ENCODE measurements at places on chromosomes 2 and 18.

DNA sequence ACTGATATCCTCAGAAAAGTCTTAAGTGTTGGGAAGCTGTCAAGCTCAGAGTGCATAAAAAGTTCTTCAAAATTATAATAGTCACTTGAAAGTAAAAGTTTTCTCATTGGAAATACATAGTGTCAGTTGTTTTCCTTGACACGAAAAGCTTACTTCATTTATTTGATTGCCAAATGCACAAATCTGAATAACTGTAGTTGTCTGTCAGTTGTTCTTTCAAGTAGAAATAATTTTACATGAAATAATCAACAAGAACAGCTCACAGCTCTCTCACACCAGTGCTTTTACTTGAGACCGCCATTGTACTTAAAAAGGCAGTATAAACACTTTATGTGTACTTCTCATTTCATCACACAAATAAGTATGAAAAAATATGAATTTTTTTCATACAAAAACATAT is 163.3 kb upstream of the NXPH2 start:
- no peak for DNase-seq

- peak; percentile 66 for DNase-seq
These were observed 633 bp downstream of the NABP1 start for GRCh38 chr2:191678437-191679100.

DNA sequence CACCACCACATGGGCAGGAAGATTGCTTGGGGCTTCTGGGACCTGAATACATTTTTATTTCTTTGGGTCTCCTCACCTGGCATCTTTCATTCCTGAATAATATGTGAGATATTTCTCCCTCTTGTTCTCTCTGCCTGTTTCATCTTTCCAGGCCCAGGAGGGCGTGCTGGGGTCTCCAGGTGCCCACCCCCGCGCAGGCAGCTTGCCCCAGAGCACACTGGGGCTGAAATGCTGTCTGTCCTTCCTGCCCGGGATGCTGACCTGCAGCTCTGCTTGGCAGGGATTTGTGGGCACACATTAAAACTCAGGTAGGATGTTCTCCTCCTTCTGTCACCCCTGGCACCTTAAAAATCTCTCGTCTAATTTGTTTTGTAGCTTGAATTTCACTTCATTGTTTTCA is 39.7 kb upstream of the TEX51 start:
- no peak for DNase-seq

DNA sequence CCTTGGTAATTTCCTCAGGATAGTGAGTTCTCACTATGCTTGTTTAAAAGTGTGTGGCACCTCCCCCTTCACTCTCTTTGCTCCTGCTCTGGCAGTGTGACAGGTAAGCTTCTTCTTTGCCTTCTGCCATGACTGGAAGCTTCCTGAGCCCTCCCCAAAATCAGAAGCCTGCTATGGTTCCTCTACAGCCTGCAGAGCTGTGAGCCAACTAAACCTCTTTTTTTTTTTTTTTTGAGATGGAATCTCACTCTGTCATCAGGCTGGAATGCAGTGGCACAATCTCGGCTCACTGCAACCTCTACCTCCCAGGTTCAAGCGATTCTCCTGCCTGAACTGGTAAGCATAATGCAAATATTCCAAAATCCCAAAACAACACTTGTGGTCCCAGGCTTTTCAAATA is 80.0 kb downstream of the SOWAHC start:
- DNase-seq, result no peak

GRCh38 chr18:75422341-75422910 is 5.1 kb downstream of the SMIM21 start:
- DNase-seq, result no peak

GRCh38 chr2:128084757-128085156 is 6.2 kb upstream of the UGGT1 start:
- DNase-seq, result no peak

DNA sequence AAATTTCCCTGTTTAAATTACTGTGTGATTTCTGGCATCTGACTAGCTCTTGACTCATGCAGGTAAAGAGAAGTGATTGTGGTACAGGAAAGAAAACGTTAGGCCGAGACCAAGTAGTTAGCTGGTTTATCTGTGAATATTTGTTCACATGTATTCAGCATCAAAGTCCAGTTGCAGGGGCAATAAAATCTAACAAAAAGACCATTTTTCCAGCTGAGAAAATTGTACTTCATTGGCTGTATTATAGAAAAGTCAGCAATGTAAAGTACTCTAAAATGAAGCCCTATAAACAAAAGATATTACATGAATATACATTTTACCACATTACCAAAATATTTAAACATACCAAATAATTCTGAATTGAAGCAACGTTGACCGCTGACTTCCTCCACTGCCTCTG is 88.3 kb downstream of the NBAS start:
- DNase-seq, result no peak

GRCh38 chr2:201880579-201880978 is 74.2 kb downstream of the CDK15 start:
- DNase-seq, result no peak

DNA sequence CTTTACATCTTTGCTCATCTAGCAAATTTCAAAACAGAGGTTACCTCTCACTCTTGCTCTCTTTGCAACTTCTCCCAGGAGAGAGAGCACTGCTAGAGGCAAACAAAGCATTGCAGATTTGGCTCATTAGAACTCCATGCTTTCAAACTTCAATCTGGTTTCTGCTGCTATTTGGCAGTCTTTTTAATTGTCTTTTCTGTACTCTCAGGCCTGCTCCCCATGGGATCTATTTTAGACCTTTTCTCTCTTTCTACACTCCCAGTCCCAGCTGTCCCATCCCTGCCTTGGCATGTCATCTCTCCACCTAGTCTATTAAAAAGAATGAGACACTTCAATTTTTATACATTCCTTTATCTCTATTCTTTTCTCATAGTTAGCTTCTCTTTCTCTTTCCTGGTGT is 15.2 kb downstream of the KCNJ3 start:
- no peak for DNase-seq

DNA sequence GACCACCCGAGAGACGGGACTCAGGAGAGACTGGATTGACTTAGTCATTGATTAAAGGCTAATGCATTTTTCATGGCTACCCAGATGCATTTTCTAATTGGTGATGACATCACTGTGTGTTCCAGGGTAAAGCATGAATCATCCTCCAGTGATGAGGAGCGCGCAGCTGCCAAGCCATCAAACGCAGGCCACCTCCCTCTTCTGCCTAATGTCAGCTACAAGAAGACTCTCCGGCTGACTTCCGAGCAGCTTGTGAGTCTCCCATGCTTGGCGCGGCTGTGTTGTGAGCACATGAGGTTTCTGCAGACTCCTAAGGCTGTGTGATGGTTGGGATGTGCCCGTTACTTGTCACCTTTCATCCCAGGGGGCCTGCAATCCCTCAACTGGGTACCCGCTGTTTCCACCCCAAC is 56.4 kb downstream of the LPIN1 start:
- DNase-seq, result no peak

DNA sequence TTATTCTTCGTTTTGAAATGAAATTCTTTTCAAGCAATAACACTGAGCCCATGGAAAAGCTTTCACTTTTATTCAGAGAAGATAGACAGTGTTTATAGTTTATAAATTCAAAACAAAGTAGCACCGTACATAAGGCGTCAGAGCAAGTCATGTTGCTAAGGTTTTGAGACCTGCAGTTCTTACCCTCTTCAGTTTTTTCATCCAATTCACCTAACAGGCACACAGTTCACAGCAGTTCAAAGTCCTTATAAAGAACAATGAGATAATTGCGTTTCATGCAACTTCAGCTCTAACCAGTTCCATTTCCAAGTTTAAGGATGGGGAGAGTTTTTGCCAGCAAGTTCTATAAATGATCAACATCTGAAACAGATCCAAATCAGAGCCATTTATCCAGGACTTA is 96.7 kb downstream of the ARHGAP15 start:
- DNase-seq, result no peak

DNA sequence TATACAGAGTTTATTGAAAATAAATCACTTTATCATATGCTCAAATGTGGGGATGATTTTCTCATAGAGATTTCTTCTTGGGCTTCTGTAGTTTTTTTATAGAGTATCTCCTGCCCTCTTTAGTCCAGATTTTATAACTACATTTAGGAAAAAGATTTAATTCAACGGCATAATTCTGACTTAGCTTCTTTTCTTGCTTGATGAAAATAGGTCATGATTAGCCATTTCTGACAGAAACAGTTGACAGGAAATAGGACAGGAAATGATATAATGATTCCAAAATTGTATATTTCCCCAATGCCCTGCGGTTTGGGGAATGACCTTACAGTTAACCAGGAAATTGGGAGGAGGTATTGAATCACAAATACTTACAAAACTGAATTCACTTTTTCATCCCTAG is 1531.9 kb upstream of the ACVR2A start:
- DNase-seq, result no peak

GRCh38 chr2:112918256-112918655 is 7.3 kb downstream of the IL37 start:
- no peak for DNase-seq

DNA sequence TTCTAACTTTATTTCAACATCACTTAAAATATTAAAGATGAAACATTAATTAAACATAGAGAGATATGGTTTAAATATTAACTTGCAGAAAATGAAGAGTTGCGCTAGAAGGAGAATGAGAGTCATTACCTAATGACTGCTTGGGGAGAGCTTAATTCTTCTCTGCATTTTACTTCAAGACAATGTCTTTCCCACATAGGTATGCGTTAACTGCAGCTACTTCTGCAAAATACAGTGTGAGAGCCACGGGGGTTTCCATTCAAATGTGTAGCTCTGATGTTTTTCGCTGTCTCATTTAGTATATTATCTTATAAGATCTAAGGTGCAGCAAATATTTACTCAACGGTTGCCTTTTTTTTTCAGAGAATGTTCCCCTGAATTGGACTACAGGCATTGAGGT is 126.7 kb downstream of the TMX3 start:
- DNase-seq, result no peak

- no peak for DNase-seq
These were observed 616 bp upstream of the SP5 start for GRCh38 chr2:170714381-170715061.

DNA sequence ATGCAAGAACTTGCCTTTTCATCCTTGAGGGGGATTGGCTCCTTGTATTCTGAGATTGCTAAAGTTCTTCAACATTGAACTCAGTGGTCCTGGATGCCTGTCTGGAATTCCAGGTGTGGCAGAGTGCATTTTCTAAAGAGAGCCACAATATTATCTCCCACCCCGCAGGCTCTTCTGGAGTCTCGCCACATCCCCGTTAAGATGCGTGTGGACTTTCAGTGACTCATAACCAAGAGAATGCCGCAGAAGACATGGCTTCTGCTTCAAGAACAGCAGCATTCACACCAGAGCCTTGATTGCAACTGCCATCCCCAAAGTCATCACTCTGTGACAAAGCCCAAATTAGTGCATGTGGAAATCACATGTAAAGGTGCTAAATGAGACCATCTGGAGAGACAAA is 142.7 kb downstream of the CDH20 start:
- DNase-seq, result no peak

- DNase-seq, result no peak
These were observed 113.6 kb downstream of the ADCYAP1 start for GRCh38 chr18:1018181-1018681.

- no peak for DNase-seq
These were observed 55.9 kb upstream of the RTN4 start for GRCh38 chr2:55106148-55106547.

DNA sequence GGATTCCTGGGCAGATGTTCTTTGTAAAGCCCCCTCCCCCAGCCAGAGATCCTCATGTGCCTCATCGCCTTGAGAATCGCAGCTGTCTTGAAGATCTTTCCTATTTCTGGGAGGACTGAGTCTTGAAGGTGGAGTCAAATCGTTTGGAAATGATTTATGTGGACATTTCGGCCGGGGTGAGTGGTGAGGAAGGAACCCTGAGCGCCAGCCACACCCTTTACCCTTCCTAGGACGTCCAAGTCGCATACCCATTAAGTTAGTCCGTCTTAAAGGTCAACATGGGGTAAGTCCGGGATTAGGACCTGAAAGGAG is 84.9 kb upstream of the ZCCHC2 start:
- DNase-seq, result no peak

DNA sequence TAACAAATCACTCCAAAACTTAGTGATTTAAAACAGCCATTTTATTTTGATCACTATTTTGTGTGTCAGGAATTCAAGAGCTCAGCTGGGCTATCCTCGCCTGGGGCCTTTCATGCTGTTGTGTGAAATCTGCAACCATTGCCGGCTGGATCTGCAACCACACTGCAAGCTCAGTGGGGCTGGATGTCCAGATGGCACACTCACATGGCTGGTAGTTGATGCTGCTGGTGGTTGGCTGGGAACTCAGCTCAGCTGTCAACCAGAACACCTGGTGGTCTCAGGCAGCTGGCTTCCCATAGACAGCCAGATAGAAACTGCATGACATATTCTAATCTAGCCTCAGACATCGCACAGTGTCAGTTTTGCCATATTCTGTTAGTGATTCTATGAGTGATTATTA is 30.6 kb upstream of the AP1S3 start:
- DNase-seq, result no peak

DNA sequence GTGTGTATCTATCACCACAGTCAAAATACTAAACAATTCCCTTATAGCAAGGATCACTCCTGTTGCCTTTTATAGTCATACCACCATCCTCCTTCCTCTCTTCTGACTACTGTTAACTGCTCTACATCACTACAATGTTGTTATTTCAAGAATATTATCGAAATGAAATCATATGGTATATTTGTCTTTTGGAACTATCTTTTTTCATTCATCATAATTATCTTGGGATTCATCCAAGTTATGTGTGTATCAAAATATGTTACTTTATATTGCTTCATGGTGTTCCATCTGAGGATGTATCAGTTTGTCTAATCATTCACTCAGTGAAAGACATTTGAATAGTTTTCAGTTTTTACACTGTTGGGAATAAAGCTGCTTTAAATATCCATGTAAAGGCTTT is 1423.0 kb upstream of the PIK3C3 start:
- no peak for DNase-seq

- DNase-seq, result no peak
These were observed 3.0 kb downstream of the GIGYF2 start for GRCh38 chr2:232700154-232700553.

- DNase-seq, result no peak
These were observed 866.0 kb upstream of the ACVR2A start for GRCh38 chr2:146978577-146979555.

GRCh38 chr2:29398384-29399237 is 283.4 kb downstream of the CLIP4 start:
- no peak for DNase-seq

DNA sequence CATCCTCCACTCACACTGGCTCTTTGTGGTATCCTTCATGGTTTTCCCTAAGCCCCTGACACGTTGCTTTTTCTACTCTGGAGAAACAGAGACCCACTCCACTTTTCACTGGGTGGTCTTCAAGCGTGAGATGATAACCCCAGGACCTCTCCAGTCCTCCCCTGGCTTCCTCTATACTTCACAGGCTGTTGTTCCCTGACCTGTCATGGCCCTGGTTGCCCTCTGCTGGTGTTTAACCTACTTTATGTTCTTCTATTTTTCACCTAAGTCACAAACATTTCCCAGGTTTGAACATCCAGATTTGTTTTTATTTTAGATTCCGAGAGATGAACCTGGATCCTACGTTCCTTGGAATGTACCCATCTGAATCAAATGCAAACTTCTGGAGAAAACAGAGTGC is 84.5 kb downstream of the AOX1 start:
- no peak for DNase-seq

GRCh38 chr2:136424112-136424511 is 306.2 kb upstream of the CXCR4 start:
- no peak for DNase-seq

GRCh38 chr2:237486819-237487448 is at the start of gene MLPH:
MLPH (plus strand) TSS chr2:237487251; CDS start chr2:237493427, 6,176 bp downstream.
- no peak for DNase-seq

All from activated CD4-positive, alpha-beta T cell treated with anti-CD3 and anti-CD28 coated beads for 24 hours (primary cell).